Activated naive CD4-positive, alpha-beta T cell treated with anti-CD3 and anti-CD28 coated beads, Interleukin-2, amount 50 U/mL, for 72 hours (primary cell): ENCODE measurements at places on chromosomes 12 and 14. TPM values are rescaled to one million over a fixed set of nuclear protein-coding genes. Genes with fewer than 3 reads are reported as not detected.

Gene ABHD12B
- not detected for total RNA-seq

- no peak for DNase-seq
Observed at GRCh38 chr12:71710276-71711125, 24.6 kb downstream of the TMEM19 start.

GRCh38 chr14:70665448-70666360, 24.0 kb downstream of the TTC9 start:
- DNase-seq: no peak

DNA sequence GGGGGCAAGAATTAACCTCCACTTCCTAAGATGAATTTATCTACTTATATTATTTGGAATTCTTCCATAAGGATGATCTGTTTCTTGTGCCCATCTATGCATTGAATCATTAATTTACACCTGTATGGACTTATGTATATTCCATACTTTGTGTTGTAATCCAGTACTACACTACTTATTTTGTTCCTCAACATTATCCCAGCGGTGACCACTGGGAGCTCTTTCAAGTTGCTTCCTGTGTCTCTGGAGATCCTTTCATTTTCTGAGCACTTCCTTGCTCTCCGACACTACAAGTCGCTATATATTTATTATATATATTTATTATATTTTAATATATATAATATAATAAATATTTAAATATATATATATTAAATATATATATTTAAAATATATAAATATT, 54.9 kb upstream of the SCN8A start:
- DNase-seq: no peak

Gene OASL
- 2.6 TPM for total RNA-seq

Gene TOMM20L
- total RNA-seq: not detected

DNA sequence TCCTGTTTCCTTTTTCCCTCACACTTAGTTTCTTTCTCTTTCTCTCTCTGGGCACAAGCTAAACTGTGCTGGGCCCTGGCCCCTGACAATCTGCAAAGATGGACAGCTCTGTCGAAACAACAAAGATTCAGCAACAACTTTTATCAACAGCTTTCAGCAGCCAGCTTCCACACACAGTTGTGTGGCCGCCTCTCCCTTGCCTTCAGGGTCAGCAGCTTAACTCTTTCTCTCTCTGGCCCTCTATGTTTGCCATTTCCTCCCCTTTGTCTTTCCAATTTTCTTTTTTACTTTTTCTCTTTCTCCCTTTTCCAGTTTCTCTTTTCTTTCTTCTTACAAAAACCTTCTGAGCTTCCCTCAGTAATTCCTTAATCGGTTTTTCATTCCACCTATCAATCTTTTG, 43.3 kb downstream of the IQSEC3 start:
- no peak for DNase-seq

- DNase-seq: no peak
Observed at GRCh38 chr14:25032092-25032784, 17.7 kb downstream of the STXBP6 start.

Gene FAM234B
- 17.2 TPM for total RNA-seq

DNA sequence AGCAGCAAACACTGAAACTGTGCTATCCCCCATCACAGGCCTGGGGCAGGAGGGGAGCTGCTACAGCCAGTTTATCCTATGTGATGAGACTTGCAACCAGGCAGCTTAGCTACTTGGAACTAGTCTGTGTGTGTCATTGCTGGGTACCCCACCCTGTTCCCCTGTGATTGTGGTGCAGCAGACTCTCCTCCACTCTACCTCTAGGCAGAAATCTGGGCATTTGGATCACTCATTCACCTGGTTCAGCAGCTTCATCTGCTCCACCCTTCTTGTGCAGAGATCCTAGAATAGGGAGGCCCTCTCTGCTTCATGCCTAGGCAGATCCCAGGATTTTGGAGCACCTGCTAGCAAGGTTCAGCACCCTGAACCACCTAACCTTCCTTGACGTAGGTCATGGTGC, 8.8 kb downstream of the TAS2R13 start:
- DNase-seq: no peak

GRCh38 chr12:122423258-122424165, 1.0 kb upstream of the CLIP1 start:
- no peak for DNase-seq

GRCh38 chr14:25899197-25899596, 698.6 kb downstream of the NOVA1 start:
- no peak for DNase-seq

DNA sequence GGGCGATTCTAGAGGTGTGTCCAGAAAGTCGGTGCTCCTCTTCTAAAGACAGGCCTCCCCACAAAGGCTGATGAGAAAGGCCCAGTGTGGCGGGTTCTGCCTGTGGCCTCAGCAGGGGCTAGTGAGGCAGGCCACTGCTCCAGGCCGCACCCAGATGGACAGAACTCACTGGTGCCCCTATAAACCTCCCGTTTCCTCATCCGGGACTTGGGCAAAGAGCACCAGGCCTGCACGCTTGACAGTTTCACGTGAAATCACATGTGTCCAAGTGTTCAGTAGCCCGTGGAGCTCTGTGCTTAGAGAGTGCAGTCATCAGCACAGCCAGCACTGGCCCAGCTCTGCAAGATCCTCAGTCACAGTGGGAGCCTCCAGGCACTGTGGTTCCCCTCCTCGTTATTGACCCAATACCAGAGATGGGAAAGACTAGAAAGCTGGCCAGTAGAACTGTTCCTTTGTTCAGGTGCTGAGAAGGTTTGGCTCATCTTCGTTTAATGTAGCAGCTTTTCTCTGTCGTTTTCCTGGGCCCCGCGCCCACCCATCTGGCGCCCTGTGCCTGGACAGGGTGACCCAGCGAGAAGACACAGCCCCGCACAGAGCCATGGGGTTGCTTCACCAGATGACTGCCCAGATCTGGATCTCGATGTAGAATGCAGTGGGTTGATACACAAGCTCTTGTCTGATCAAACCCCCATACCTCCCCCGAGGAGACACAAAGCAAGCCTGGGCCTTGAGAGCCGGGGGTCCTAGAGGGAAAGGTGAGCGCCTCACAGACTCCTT, 26.3 kb downstream of the IL31 start:
- DNase-seq: no peak

DNA sequence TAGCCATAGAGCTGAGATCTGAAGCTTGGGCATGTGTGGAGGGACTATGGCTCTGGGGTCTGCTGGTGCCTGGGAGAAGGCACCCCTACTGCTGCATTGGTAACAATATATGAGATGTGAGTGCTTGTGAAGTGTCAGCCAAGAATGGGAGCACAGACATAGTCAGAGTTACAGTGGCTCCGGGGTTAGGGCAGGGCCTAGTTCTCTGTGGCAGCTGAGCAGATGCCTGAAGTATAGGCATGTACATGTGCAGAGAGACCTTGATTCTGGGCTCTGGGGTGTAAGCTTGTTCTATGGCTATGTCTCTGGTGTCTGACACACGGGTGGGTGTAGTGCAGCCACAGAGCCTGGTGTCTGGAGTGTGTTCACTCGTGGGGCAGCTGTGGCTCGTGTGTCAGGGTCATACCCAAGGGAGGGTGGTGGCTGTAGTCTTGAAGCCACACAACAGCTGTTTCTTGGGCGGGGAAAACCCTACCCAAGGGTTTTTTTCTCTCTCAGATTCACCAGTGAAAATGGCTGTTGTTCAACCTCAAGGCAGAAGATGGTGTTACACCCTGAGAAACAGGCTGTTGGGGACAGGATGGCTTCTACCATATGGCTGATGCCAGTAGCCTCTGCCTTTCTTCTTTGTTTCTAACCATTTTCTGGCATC, 11.9 kb upstream of the TCL1A start:
- no peak for DNase-seq
